ENCODE measurements at places on chromosomes 11 and 22.

DNA sequence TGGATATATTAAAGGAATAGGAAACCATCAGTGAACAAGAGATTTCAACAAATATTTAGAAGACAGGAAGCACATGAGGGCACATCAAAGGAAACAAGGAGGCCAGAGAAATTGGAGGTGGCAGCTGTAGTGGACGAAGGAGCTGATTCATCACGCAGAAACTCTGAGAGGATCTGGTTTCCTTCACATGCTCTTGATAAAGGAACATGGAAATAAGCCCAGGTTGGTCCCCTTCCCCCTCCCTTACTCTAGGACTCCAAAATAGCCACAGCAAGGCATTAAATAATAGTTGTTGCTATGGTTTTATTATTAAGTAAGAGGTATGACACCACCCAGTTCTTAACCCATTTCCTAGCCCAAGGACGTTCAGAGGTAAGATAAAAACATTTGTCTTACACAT is 11.3 kb downstream of the IZUMO1R start:
- DNase-seq = no peak

DNA sequence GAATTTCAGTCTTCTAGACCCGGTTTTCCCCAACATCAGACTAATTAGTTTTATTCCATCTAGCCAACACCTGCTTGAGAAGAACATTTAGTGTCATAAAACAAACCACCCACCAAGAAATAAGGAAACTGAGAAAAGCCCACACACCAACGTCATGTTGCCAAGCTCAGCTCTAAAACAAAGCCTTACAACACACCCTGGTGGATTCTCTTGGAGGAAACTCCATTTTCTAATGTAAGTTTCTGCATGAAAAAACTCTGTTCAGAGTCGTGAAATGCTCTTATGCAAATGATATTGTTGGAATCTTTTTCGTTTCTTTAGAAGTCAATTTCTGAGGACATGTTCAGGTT is 105.0 kb upstream of the RAG2 start:
- no peak for DNase-seq

GRCh38 chr22:21657360-21658032 is 8.3 kb upstream of the PPIL2 start:
- DNase-seq = peak; percentile 96

DNA sequence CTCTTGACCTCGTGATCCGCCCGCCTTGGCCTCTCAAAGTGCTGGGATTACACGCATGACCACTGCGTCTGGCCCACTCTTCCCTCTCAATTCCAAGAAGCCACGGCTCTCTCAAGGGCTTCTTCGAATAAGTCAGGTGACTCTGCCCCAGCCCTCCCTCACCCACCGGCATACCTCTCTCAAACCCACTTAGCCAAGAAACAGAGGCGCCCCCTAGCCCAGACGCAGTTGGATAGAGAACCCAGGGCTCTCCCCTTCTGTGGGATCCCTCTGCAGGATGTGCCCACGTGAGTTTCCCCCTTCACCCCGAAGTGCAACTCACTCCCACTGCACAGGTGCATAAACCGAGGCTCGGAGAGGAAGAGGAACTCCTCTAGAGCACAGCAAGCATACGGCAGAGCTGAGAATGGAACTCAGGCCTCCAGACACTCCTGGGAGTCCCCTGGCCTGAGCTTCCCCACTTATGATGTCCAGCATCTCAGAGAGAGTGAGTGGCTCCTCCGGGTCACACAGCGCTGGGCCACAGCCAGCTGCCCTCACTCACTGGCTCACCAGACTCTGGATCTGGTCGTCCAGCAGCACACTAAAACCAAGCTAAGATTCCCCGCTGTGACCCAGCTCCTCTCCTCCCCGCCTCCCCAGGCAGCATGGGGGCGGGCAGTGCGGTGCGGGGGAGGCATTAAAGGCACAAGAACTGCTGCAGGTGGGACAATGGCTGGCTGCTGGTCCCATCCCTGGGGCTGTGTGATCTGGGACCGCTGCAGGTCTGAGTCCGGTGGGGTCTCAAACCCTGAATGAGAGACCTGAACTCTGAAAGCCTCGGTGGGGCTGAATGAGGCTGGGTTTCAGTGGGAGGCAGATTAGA is 16.8 kb upstream of the RGL4 start:
- DNase-seq = no peak

DNA sequence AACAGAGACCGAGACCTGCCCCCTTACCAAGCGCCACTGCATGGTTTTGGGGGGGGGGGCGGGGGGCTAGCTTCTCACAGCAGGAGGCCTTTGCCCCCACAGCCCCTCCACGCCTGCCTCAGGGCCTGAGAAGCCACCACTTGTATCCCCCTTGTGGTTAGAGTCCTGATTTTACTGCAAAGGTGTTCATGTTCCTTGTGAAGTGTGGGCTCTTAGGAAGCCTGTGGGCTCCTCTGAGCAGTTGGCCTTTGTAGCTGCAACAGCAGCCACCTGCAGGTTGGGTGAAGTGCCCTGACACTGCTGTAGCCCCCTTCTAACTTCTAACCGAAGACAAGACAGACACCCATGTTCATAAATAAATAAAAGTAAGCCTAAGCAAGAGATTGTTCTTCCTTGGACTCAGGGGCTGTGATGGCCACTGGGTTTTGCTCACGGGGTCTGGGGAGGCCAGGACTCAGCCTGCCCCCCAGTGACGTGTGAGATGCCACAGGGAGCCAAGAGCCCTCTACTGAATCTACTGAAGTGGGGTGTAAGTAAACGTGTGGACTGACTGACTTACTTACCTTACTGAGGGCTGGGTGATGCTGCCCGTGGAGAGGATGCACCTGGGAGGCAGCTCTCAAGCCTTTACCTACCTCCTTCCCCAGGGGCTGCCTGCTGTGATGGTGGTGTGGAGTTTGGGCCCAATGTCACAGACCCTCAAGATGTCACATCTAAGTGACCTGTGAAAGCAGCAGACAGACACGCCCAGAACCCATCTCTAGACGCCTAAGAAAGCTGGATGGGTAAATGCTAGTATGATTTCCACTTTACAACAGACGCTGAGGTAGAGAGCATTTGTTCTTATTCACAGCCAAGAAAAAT is 25.8 kb downstream of the USP35 start:
- no peak for DNase-seq

DNA sequence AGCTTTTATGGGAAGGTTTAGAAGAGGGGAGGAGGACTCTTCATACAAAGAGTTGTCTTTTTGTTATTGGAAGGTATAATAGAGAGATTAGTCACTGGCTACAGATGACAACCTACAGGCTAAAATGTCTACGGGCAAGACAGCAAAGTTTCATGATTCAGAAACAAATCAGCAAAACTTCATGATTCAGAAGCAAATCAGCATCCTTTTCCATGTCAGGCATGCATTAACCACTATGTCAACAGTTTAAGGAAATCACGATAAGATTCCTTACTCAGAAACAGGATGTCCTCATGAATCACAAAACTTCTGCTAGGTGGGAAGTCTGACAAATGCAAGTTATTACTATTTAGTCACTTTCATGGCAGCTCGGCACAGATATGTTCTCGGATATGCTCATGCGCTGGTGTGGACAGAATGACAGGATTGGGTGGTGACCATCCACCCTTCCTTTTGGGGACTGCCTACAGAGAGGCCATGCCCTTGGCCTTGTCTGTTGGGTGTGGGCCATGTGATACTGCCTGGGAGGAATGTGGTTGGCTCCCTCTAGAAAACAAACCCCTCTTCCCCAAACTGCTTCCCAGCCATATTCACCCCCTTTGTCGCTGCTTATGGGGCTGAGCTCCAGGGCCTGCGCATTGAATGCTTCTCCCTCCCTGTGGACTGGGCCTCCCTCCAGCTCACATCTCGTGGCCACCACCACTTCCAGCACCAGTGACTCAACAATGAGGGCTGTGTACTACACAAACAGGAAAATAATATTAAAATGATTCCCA is 10.1 kb downstream of the C11orf91 start:
- peak; percentile 63 for DNase-seq

- DNase-seq = peak; percentile 48
Observed at GRCh38 chr11:27468209-27468994, 4.2 kb downstream of the LGR4 start.

DNA sequence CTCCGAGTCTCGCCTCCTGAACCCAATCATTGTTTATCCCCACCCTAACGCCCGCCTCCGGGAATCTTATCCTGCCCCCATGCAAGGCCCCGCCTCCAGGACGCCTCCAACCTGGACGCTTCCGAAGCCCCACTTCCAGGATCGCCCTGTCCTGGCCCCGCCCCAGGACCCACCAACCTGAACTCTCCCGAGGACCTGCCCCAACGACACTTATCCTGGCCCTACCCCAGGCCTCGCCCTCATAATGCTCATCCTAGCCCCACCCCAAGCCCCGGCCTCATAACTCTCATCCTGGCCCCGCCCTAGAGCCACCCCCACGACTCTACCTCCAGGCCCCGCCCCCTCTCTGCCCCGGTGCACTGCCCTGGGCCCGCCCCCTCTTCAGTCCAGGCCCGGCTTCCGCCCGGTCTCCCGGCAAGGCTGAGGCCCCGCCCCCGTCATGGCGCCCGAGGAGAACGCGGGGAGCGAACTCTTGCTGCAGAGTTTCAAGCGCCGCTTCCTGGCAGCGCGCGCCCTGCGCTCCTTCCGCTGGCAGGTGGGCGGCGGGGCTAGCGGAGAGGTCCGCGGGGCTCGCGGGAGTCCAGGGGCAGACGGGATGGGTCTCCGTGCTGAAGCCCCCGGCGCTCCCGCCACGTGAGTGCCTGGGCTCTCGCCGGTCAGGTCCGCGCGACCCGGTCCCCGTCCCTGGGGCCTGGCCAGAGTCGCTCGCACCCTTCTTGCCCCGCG is 45.7 kb upstream of the DEFB108B start:
- peak; percentile 100 for DNase-seq

- peak; percentile 78 for DNase-seq
Observed at GRCh38 chr11:129117595-129118350, 74.4 kb downstream of the ARHGAP32 start.

DNA sequence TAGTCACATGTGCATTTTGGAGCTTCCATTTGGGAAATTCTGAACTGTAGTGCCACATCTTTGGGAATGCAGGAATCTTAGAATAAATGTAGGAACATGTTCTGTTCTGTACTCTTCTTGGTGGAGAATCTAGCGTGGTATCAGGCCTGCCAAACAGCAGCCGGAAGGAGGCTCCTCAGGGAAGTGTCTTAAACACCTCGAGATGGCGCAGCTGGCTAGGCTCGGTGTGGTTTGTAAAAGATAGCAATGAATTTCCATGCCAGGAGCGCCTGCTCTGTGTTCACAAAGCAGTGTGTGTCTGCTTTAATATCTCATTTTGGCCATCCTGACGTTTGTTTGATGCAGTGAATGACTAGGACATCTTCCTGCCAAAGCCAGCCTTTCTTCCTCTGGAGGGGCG is 145.1 kb downstream of the ATXN10 start:
- DNase-seq = no peak

GRCh38 chr11:73335204-73335923 is 27.3 kb downstream of the ARHGEF17 start:
- DNase-seq = peak; percentile 79

GRCh38 chr11:68714060-68714856 is 29.9 kb downstream of the GAL start:
- DNase-seq = no peak

DNA sequence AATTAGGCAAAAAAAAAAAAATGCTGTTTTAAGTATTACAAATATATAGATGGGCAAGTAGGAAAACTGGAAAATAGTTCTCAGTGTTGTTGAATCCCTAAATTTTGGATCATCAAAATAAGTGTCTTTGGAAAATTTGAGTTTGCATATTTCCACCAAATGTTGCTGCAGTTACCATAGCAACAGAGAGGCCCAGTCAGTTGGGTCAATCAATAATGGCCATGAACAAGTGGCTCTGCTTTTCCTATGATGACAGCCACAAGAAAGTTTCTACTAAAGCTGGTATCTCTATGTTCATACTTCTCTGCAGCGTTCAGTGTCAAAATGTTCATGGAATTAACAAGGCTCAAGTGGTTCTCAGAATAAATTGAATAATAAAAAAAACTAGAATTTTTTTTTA is 79.1 kb downstream of the SERGEF start:
- no peak for DNase-seq

DNA sequence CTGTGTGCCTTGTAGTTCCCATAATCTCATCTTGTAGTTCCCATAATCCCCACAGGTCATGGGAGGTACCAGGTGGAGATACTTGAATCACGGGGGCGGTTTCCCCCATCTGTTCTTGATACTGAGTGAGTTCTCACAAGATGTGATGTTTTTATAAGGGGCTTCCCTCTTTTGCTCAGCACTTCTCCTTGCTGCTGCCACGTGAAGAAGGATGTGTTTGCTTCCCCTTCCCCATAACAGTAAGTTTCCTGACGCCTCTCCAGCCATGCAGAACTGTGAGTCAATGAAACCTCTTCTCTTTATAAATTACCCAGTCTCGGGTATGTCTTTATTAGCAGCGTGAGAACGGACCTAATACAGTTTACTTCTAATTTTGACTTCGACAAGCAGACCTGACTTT is 14.0 kb upstream of the SMIM38 start:
- DNase-seq = no peak

DNA sequence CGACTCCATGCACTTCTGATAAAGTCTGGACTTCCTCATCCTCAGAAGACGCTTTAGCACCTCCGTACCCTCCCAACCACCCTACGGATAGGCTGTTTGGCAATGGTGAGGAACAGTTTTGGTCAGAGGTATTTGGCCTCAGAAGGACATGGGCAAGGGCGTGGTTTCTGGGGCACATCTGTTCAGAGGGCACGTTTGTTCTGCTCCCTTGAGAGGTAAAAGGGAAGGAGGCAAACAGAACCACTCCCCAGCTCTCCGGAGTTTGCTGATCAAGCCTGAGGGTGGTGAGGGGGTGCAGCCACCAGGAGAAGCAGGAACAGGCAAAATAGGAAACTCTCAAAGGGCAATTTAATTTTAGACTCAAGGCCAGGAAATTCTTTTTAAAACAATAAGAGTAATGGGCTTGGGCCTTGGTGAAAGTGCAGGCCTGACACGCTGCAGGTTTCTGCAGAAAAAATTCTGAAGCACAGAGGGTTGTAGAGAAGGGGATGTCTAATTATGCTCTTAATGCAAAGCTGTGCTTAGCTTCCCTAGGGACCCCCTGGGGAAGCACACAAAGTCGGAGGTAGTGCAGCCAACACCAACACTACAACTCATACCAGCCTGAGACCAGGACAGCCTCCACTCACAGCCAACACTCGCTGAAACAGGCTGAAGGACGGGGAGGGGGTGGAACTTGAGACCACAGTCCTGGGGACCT is 23.3 kb downstream of the ETS1 start:
- peak; percentile 82 for DNase-seq

DNA sequence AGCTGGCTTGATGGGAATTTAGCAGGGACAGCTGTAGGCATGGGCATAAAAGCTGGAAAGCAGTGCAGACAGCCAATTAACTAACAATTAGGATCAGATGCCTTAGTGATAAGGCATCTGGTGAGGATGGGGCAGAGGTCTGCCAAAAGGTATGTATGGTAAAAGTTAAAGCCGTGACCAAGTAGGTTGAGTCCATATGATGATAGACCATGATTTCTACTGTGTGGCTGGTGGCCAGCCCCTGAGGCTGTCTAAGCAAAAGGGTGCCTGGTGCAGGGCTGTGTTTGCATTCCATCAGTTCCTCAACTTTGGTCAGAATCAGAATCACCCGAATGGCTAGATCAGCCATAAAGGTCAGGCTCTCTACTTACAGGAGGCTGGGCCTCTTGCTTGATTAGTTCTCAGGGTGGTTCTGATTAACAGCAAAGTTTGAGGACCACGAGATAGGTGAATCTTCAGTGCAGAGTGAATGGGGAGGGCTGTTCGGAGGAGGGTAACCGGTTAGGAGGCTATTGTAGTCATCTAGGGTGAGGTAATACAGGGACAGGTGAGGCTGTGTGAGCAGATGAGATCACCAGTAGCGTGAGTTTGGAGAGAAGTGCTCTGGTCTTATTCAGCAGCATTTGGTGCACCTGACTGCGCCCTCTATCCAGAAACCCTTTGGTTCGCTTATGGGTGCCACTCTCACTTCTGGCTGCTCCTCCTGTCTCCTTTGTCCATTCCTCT is 27.2 kb downstream of the PPFIBP2 start:
- peak; percentile 9 for DNase-seq

- DNase-seq = no peak
Observed at GRCh38 chr11:134483291-134483690, 71.2 kb upstream of the B3GAT1 start.
